ENCODE measurements at places on chromosomes 11 and 22.

DNA sequence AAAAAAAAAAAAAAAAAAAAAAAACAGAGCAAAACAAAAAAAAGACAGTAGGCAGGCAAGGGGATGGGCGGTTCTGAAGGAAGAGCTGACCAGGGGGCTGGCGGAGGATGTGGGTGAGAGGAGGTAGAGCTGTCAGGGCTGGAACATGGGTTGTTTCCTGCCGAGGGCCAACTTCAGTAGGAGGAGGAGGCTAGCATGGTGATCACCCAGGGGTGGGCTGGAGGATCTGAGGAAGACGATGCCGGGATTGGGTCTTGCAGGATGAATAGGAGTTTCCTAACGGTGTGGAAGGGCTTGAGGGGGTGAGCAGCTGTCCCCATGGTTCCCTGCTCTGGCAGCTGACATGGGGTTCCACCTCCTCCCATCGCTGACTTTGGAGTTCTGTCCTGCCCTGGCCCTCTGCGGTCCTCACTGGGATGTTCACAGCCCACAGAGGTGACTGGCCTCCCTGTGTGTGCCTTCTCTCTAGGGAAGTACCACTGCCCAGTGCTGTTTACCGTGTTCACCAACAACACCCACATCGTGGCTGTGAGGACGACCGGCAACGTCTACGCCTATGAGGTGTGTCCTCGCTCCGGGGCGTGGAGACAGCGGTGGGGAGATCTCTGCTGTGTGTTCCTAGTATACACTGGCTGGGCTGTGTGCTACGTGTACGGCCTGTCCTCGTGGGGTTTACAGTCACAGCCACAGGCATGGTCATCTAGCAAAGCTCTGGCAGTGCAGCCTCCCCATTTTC is 15.2 kb downstream of the PPIL2 start:
- no peak for DNase-seq

DNA sequence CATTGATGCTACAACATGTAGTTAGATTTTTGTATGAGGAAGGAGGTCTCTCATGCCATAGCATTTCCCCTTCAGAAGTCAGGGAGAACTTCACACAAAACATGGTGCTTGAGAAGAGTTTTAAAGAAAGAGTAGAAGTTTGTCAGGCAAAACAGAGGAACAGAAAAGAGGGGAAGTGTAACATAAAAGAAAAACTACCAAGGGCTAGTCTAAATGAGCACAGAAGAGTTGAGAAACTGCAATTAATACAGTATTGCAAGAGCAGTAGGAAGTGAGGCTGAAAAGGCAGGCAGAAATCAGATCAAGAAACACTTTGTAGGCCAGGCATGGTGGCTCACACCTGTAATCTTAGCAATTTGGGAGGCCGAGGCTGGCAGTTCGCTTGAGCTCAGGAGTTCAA is 61.0 kb downstream of the FAM168A start:
- DNase-seq = no peak

DNA sequence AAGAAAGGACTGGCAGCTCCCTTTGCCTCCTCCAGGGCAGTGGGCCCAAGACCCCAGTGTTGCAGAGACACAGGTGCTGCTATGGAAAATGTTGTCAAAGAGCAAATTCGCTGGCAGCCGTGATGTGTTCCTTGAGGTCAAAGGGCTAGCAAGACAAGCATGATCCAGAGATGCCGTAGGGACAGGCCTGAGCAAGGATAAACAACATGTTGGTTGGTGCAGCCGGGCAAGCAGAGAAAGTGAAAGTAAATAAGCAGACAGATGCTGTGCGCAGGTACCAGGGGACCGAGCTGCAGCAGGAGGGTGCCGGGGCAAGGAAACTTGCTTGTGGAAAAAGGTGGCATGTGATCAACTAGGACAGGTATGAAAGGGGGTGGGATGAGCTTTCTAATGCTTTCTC is 125.5 kb upstream of the NECTIN1 start:
- no peak for DNase-seq

DNA sequence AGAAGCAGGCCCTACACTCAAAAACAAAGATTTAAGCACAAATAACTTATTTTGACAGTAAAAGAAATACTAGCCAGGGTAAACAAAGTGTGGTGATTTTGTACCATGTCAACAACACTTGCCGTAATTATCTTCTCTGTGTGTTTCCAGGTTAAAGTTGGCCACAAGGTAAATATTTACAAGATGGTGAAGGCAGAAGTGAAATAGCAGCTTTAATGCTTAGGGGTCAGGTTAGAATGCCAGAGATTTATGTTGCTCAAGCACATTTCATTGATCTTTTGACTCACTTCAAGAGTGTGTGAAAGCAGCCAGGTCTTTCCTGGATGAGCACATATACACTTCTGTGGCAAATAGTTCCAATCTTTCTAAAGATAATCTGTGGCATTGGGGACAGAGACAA is 270.2 kb upstream of the LUZP2 start:
- DNase-seq = no peak

- DNase-seq = no peak
These were observed 65.2 kb upstream of the CNTN5 start for GRCh38 chr11:98955551-98955950.

GRCh38 chr11:132058211-132058772 is 687.9 kb downstream of the NTM start:
- DNase-seq = no peak

DNA sequence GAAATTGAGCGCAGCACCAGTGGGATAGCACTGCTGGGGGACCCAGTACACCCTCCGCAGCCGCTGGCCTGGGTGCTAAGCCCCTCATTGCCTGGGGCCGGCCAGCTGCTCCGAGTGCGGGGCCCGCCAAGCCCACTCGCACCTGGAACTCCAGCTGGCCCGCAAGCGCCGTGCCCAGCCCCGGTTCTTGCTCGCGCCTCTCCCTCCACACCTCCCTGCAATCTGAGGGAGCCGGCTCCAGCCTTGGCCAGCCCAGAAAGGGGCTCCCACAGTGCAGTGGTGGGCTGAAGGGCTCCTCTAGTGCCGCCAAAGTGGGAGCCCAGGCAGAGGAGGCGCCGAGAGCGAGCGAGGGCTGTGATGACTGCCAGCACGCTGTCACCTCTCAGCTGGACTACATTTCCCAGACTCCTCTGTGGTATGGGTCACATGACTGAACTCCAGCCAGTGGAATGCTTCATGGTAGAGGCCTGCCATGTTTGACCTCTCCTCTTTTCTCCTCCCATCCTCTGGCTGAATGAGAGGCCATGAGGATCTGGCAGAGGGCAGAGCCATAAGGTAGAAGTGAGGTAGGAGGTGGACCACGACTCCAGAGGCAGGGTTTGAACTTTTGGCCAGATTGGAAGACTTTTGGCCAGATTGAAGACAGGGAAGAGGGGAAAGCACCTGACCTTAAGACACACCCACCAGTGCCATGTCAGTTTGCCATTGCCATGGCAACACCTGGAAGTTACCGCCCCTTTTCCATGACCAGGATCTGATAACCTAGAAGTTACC is 6.2 kb downstream of the MRGPRD start:
- peak; percentile 16 for DNase-seq

DNA sequence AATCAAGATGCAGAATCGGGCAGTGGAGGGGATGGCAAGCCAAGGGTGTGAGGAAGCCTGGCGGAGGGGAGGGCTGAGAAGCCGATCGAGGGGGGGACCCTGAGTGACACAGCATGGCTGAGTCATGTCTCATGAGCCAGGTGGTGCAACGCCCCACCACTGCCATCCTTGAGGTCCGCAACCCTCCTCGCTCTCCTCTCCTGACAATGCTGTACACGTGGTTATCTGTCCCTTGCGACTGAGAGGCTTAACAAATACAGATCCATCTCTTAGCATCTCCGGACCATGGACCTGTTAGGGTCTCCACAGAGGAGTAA is 14.2 kb downstream of the SLC22A12 start:
- DNase-seq = no peak

GRCh38 chr11:108474664-108475463 is 7.5 kb upstream of the C11orf65 start:
- DNase-seq = no peak

- no peak for DNase-seq
These were observed 5.1 kb downstream of the DGCR2 start for GRCh38 chr22:19117111-19117512.

DNA sequence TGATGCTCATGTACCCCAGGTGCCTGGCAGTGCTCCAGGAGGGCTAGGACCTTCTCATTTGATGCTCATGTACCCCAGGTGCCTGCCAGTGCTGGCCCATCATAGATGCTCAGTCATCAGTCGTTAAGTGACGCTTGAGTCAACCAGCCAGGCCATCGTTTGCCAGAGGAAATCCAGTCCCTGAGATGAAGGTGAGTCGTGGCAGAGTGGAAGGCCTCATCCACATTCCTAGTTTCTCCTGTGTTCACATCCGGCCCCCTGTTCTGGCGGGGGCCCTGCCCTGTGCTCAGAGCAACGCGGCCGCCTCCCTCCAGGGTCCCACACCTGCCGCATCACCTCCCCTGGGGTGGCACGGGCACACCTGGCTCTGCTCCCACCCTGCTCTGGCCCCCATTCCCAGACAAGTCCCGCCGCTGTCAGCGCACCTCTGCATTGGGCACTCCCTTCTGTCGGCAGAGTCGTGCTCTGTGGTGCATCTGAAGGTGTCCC is 279.9 kb downstream of the BRD1 start:
- no peak for DNase-seq

DNA sequence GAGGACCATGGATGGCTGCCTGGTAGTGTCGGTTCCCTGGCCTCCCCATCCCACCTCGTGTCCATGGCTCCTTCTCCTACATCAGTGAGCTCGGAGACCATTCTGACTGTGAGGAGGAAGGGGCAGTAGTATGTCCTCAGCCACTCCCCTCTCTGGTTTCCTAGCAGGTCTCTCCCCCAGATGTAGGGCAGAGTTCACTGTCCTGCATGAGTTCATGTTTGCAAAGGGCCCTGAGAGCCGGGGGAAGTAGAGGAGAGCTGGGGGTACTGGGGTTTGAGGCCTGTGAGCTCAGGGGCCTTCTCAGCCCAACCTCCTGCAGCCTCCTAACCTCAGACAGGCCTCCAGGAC is 18.4 kb upstream of the ST3GAL4 start:
- DNase-seq = no peak

DNA sequence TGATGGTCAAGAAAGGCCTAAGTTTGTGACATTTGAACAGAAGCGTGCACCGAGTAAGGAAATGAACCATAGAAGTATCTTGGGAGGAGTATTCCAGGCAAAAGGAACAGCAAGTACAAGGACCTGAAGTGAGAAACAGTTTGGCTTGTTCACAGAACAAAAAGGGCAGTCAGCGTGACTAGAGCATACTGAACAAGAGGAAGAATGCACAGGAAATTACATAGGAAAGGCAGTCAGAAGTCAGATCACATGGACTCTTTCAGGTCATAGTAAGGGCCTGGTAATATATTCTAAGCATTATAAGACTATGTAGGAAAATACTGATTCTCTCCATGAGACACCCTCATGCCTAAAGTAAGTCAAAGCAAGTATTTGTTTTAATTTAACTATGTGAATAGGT is 52.3 kb upstream of the GAB2 start:
- DNase-seq = no peak

DNA sequence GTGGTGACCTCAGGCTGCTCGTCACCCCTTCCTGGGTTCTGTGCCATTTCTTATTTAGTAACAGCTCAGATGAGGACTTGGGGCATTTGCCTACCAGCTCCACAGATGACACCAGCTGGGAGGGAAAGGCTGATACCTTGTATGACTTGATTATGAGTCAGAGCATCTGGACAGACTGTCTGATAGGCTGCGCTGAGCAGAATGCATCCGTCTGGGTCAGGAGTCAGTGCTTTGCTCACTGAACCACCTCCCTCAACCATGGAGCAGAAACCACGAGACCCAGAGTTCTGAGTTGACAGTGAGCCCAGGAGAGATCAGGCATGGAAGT is 6.8 kb downstream of the ST14 start:
- peak; percentile 96 for DNase-seq

DNA sequence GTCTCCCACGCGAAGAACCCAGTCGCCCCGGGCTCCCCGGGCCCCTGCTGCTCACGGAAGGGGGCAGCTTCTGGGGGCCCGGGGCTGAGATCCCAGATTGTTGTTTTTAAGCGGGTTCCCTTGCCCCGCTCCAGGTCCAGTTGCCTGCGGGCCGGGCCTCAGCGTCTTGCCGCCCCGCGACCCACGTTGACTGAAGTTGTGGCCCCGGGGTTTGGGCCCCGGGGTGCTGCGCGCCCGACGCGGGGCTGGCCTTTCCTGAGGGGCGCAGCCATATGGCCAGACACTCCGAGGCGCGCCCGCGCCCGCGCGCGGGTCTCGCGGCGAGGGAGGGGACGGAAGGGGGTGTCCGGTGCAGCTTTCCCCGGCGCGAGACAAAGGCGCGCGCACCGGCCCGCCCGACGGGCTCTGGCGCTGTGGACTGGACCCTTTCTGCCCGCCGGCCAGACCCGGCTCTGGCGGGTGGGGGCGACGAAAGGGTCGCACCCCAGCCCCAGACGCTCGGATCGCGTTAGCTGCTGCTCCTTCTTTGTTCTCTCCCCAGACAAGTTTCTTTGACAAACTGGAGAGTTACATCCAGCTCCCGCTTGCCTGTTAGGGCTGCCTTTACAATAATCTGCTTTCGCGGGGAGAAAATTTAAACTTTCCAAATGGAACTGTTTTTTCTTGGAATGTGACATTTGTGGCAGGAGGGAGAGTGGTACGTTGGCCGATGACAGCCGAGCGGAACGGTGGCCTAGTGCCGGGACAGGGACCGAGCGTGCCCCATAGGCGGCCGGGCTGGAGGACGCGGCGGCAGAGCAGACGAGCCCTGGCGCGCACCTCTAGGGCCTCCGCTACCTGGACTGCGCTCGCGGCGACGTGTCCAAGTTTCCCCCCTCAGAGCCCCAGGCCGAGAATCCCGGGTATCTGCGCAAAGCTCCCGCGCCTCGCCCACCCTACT is 716 bp downstream of the AMOTL1 start:
- DNase-seq = no peak

GRCh38 chr11:12079726-12080556 is 30.4 kb upstream of the MICAL2 start:
- peak; percentile 97 for DNase-seq

- DNase-seq = no peak
These were observed 12.3 kb downstream of the IFT27 start for GRCh38 chr22:36763576-36763975.

DNA sequence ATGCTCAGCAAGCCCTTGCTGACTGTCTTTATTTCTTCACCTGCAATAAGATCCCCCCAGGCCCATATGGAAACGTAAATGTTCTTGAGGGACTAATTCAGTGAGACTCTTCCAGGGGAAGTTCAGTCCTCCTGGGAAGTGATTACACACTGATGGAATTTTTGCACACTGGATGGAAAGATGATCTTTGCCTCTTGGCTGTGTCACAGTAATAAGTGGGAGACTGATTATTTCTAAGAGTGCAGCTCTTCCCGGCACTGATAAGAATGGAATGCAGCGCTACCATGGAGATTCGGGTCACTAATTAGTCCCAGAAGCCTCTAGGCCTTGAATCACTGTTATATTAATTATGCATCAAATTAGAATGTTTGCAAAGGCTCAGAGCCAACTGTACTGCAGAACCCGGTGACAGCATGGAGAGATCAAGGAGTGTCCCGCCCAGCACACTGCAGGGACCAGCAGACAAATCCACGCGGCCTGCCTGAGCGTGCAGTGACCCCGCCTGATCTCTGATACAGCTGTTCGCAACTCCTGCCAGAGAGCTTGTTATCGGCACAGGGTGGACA is 178.3 kb downstream of the SNX19 start:
- peak; percentile 83 for DNase-seq

GRCh38 chr22:50143096-50143495 is 27.4 kb upstream of the PANX2 start:
- no peak for DNase-seq

GRCh38 chr22:45903355-45904135 is 73.4 kb downstream of the WNT7B start:
- DNase-seq = peak; percentile 37

- no peak for DNase-seq
These were observed 30.7 kb downstream of the FAM168A start for GRCh38 chr11:73566977-73567755.

All from NCI-H226 (cell line).